ENCODE measurements at places on chromosomes 6 and 20. TPM values are rescaled to one million over a fixed set of nuclear protein-coding genes. Genes with fewer than 3 reads are reported as not detected.

- peak; percentile 48 for DNase-seq
Measured at GRCh38 chr20:38134427-38135270, 30.4 kb downstream of the TGM2 start.

Gene C6orf62
- 117 TPM for total RNA-seq

- no peak for DNase-seq
Measured at GRCh38 chr6:104969108-104969507, 12.2 kb downstream of the LIN28B start.

GRCh38 chr6:153781306-153781705, 257.7 kb upstream of the OPRM1 start:
- DNase-seq = no peak

DNA sequence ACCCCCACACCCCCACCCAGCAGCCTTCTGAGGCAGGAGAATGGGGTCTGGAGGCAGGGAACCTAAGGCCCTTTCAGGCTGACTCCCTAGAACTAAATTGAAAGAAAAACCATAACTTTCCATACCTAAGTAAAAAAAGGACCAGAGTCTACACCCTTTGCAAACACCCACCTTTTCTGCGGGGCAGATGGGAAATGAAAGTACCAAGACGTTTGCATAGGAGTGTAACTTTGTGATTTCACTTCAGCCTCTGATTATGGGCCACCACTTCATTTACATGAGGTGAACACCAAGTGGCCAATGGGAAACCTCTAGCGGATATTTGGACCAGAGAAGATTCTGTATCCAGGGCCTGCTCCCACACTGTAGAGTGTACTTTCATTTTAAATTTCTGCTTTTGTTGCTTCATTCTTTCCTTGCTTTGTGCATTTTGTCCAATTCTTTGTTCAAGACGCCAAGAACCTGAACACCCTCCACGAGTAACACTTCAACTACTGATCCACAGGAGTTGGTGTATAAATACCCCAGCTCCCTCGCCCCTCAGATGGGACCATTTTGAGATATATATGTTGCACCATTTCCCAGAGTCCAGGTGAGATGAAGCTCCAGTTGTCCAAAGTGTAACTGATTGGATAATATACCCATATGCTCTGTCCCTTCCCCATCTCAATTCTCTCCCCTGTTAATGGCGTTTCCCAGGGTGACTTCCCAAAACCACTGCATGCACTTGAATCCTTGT, 18.9 kb upstream of the SRSF6 start:
- no peak for DNase-seq

DNA sequence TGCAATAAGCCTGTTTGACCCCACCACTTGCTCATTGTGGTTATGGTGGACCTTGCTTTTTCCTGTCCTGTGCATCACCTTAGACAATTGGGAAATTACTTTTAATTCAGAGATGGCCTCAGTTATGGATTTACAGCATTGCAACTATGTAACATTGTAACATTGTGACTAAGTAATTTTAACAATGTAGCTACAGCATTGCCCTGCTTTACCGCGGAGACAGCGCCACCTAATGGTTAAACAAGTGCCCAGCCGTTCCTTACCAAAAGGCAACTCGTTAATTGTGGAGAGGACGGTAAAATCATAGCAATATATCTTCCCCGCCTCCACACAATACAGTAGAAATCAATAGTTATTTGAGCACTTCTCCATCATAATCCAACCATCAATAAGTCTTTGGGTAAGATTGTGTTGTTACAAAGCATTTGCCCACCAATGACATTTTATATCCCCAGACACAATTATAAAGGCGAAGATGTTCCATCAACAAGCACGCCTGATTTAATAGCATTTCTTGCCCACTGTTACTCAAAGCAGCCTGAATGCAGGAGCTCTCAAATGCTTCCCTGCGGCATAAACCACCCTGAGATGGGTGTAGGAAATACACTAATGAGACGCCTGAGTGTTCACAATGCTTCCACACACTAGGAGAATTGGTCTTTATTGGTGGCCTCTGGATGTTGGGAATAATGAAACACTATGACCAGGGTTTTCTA, 93.7 kb downstream of the PROKR2 start:
- peak; percentile 50 for DNase-seq

- DNase-seq = no peak
Measured at GRCh38 chr20:31974951-31975487, 7.1 kb downstream of the XKR7 start.

DNA sequence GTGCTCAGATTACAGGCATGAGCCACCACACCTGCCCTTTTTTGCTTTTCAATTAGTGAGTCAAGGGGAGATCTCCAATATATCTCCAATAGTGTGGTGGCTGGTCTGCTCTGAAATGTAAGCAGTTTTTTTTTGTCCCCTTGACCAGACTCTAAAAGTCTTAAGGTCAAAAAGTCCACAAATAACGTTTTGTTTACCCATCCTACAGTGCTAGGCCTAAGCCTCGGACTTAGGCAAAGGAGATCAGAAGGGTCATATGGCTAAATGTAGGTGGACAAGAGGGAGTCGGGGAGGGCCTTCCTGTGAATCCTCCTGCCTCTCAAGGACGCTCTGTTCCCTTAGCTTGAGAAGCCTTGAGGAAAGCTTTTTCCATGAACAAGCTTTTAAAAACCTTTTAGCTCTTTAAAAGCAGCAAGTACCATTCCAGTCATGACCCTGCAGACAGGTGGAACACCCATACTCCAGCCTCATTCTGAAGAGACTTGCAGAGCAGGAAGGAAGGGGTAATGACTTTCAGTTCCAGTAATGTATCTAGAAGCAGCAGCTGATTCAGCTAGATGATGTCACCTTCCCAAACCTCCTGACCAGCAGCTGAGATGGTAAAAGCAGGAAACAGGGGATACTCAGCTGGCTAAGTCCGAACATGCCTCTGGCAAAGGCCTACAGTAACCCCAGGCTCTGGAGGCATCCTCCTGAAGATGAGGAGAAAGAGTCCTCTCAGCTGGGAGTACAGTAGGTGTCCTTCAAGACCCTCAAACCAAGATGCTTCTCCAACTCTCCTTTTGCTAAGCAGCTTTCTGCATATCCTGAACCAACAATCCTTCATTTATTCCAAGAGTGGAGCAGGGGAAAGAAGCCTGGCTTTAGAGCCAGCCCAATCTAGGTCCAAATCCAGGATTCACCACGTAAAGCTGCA, 23.6 kb downstream of the BCL2L1 start:
- DNase-seq = peak; percentile 90

Gene TMEM74B
- total RNA-seq = not detected

- no peak for DNase-seq
Measured at GRCh38 chr20:45152405-45152804, 22.3 kb upstream of the PI3 start.

Gene NRSN1
- not detected for total RNA-seq

Gene OPRL1
- total RNA-seq = 1.4 TPM

Gene PHF10
- total RNA-seq = 14.4 TPM

Gene NKAPL
- not detected for total RNA-seq

Gene GSTA2
- not detected for total RNA-seq

GRCh38 chr6:62805431-62805830, 405.8 kb upstream of the FKBP1C start:
- no peak for DNase-seq

Gene OPRM1
- not detected for total RNA-seq

DNA sequence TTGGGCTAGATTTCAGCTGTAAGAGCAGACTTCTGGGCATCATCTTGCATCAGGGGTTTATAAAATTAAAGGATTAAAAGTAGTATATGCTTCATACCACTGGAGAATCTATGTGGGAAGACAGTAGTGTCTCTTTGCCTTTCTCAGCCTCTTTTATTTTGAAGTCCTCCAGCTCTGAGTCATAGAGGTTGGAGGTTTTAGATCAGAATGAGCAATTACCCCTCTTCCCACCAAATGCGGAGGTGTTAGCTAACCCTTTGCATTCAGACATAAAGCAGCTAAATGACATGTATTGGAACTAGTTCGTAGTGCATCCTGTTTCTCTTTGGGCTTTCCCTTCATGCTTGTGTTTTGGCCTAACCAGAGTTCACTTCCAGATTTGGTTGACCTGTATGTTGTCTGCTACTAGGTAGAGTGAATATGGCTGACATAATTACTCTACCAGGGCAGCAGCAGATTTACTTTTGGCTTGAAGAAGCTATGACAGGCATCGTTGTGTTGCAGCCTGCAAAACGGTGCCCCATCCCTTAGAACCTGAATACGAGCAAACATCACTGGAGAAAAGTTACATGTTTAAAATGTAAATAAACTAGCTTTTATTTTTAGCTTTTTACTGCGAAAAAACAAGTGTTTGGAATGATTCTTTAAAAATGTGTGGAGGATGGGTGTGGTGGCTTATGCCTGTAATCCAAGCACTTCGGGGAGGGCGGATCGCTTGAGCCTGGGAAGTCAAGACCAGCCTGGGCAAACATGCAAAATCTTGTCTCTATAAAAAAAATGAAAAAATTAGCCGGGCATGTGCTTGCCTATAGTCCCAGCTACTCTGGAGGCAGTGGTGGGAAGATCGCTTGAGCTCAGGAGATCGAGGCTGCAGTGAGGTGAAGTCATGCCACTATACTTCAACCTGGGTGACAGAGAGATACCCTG, 82.2 kb downstream of the MYO6 start:
- peak; percentile 13 for DNase-seq

DNA sequence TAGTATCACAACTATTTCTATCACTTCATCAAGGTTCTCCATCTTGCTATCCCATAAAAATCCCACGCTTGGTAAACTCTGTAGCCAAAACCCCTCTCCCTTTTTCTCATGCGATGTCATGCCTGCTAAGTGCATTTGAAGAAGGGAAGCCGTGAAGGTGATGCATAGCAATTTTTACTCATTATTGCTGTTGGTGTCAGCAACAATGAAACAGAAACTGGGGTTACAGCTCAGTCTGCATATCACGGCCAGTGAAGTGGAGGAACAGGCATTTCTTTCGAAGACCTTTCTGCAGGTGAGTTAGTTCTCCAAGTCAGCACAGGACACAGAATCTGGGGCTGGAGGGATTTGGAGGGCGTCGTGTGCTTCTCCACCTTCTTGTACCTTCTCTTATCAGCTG, 5.8 kb downstream of the UNC93A start:
- no peak for DNase-seq

DNA sequence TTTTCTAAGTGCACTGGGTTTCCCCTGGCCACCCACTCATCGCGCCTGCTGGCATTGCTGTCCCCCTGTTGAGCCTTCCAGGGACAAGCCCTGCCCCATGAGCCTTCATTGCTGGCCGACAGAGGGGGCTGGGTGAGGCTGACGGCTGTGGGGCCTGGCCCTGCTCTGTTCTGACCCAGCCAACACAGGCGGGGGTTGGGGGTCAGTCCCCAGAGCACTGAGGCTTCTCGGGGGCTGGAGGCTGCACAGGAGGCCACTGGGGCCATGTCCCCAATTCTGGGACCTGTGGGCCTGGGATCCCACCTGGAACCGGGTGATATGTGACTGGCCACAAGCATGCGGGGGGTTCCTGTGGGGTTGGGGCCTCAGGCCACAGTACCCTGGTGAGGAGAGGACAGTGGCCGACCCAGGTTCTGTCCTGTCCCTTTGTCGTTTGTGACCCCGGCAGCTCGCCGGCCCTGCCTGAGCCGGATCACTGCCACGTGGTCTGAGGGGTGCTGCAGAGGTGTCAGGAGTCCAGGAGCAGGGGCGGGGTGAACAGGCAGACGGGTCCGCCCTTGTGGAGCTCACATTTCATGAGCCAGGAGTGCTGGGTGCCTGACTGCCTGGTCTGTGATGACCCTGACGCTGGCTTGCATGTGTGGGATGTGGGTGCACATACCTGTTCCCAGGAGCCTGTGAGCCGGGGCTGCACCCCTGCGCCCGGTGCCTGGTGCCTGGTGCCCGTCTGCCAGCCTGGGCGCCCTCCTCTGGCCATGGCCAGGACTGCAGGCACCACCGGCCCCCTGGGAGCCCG, 2.1 kb upstream of the COL20A1 start:
- DNase-seq = peak; percentile 16

- no peak for DNase-seq
Measured at GRCh38 chr20:59374261-59374660, 73.8 kb downstream of the EDN3 start.

Gene TRIM10
- not detected for total RNA-seq

- no peak for DNase-seq
Measured at GRCh38 chr6:148998704-148999103, 251.9 kb downstream of the UST start.

Gene TPX2
- total RNA-seq = 46.7 TPM
